ENCODE measurements at places on chromosomes 2 and 18.

DNA sequence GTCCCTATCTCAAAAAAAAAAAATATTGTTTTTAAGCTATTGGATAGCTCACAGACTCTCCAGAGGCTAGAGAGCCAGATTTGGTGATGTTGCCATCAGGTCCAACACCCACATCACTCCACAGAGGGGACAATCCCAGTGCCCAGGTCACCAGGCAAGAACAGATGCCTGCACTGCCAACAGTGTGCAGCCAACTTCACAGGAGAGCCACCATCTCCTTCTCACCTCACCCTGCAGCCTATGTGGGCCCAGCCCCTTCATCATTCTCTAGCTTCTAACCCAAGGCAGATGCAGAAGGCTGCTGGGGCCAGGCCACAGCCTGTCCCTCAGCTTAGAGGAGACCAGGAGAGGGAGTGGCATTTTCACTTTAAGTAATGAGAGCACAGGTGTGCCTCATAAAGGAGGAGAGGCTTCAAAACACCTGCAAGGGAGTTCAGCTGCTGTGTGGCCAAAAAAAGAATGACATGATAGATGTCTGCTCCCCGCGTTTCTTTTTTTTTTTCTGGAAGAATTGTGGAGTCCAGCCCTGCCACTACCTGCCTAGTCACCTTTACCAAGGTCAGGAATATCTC is 98.0 kb upstream of the ZSWIM2 start:
- DNase-seq: no peak

GRCh38 chr2:55090702-55091101 is 40.5 kb upstream of the RTN4 start:
- DNase-seq: peak; percentile 66

DNA sequence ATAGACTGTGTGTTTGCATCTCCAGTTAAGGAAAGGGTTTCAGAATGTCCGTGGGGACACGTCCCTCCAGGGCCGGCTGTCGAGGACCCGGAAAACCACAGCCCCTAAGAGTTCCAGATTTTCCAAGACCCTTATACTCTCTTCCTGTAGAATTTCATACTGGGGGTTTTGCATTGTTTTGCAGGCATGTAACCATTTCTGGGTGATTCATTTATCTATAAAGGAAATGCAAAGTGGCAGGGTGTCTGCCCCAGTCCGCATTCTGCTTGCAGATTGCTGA is 8.5 kb downstream of the SP9 start:
- no peak for DNase-seq

- DNase-seq: peak; percentile 68
Measured at GRCh38 chr2:120161190-120161589, 62.0 kb downstream of the TMEM185B start.

DNA sequence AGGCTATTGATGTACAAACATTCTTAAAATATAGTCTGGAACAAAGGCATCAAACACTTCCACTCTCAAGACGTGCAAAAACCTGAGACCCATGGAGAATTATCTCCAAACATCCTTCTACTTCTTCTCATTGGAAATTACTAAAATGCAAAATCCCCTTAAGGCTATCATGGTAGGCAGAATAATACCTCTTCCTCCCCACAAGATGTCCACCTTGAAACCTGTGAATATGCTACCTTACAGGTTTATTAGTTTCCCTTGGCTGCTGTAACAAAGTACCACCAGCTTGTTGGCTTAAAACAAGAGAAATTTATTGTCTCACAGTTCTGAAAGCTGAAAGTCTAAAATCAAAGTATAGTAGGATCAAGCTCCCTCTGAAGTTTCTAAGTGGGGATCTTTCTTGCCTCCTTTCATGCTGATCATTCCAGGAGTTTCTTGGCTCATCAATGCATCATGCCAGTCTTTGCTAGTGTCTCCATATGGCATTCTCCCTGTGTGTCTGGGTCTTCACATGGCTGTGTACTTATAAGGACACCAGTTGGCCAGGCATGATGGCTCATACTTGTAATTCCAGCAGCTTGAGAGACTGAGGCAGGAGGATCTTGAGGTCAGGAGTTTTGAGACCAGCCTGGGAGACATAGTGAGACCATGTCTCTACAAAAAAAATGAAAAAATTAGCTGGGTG is 163.7 kb upstream of the NCK2 start:
- DNase-seq: no peak

- no peak for DNase-seq
Measured at GRCh38 chr18:46411867-46412690, 244.9 kb downstream of the LOXHD1 start.

- no peak for DNase-seq
Measured at GRCh38 chr2:20217041-20217970, 7.6 kb downstream of the SDC1 start.

DNA sequence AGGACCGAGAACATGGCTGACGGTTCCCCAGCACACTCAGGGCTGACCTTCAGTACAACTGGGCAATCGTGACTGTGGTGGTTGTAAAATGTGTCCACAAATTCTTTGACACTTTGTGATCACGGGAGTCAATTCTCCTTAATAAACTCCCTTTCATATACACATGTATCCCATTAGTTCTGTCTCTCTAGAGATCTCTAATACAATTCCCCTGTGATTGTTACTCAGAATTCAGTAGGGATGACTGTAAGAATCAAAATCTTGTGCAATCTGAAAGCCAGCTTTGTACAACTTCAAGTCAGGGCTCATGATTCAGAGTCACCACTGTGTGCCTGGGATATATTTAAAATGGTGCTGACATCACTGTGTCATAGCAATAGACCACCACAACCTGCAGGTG is 89.5 kb upstream of the LMAN1 start:
- no peak for DNase-seq

DNA sequence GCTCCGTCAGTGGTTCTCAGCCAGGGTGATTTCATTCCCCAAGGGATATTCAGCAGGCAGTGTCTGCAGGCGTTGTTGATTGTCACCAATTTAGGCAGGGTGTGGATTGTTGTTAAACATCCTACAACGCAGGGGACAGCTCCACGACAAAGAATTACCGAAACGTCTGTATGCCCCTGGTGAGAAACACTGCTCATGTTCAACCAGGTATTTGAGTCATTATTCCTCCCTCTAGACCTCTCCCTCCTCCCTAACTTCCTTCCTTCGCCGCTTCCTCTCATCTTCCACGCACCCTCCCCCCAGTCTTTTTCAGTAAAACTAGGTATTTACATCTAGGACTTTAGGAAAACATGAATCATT is 50.8 kb downstream of the NCK2 start:
- DNase-seq: peak; percentile 57

DNA sequence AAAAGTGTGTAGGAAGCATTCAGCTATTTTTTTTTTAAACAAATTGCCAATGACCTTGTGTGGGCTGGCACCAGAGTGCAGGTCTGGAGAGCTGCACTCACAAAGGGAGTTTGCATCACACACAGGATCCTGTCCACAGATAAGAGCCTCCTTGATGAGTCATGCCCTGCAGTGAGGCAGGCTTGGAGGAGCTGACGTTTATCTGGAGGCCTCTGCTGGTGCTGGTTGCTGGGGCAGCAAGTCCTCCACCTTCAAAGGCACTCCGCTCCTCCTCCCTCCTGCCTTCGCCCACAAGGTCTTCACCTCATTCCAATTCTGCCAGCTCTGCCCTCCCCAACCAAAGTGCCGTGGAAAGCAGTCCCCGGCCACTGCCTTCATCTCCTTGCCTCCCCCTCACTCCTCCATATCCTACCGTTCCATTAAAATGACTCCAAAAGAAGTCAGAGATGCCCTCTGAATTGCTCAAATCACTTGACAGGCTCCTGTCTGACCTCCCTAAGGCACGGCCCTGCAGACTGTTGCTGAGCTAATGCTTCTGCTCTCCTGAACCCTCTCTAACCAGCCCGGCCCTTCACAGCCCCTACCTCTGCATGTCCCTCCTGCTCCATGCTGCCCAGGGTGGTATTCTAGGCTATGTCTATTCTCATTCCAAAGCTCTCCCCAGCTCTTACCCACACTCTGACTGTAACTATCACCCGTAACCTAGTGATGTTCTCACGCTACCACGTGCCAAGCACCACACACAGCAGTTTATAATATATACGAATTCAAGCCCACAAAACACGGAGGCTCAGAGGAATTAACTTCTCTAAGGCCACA is 30.9 kb downstream of the LONRF2 start:
- peak; percentile 97 for DNase-seq

- peak; percentile 87 for DNase-seq
Measured at GRCh38 chr2:54471221-54471711, 15.1 kb downstream of the SPTBN1 start.

- peak; percentile 16 for DNase-seq
Measured at GRCh38 chr2:41896186-41896846, 151.5 kb upstream of the PKDCC start.

- peak; percentile 81 for DNase-seq
Measured at GRCh38 chr2:45119038-45119437, 109.8 kb upstream of the SIX2 start.

DNA sequence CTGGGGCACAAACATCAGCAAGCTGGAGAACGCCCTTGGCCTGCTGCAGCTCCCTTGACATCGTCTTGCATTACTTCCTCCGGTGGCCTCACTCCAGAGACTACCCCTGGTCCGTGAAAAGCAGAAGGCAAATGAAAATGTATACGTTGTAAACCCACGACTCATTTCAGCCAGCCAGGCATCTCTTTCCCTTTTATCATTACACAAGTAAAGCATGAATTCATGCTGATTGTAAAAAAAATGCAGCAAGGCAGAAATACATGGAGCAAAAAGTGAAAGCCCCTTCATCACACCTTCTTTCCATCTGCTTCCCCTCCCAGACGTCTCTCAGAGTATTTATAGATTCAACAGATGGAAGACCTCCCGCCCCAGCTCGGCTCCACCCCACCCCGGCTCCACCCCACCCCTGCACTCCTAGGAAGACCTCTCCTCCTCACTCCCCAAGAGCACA is 41.6 kb upstream of the RALBP1 start:
- no peak for DNase-seq

DNA sequence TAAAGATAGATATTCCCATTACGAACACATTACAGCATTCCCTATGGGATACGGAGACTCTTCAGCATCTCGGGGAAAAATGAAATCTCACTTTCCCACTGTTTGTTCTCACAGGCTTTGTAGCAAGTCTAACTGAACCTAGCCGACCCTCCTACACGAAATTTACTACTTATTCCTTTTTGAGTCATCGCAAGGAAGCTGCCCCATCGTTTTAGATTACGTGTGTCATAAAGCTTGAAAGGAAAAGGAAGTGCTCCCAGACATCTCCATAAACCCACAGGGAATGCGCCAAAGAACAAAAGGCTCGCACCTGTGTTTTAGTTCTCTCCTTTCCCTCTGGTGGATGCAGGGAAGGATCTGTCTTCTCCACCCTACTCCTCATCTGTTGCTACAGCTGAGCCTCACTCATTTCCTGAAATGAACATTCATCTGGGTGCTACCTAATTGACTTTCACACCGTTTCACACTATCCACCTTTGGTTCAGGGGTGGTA is 76.2 kb upstream of the STK39 start:
- DNase-seq: peak; percentile 32

GRCh38 chr2:10439185-10439879 is 8.8 kb downstream of the ODC1 start:
- peak; percentile 46 for DNase-seq

DNA sequence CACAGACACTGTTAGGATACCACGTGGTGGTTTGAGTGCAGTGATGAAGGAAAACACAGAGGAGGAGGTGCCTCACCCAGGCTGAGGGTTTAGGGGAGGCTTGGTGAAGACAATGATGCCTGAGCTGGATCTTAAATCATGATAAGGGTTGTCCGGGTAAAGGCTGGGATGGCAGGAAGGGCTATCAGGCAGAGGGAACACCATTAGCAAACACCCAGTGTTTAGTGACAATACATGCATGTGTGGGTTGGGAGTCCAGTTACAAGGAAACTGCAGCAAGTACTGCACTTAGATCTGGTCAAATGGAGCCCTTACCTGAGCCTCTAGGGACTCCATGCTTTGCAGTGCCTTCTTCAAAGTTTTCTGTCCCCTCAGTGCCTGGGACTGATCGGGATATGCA is 79.8 kb upstream of the MBOAT2 start:
- DNase-seq: no peak

DNA sequence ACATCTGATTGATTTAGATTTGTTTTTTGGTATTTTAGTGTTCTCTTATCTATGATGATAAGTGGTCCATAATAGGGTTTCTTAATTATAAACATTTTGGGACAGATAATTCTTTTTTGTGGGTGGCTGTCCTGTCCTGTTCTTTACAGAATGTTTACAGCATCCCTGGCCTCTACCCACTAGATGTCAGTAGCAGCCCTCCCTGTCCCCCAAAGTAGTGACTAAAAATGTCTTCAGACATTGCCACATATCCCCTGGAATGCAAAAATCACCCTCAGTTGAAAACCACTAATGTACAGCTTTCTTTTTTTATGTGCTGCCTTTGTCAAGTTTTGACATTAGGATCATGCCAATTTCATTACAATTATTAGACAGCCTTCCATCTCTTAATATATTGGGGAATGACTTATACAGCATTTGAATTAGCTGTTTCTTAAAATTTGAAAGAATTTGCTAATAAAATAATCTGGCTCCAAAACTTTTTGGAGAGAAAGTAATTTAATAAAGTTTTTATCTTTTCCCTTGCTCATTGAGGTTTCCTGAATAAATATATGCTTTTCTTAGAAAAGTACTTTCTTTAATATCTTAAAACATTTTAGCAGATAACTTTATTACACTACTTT is 19.5 kb downstream of the WIPF1 start:
- peak; percentile 77 for DNase-seq

GRCh38 chr2:99571954-99572353 is 82.1 kb upstream of the REV1 start:
- DNase-seq: no peak

DNA sequence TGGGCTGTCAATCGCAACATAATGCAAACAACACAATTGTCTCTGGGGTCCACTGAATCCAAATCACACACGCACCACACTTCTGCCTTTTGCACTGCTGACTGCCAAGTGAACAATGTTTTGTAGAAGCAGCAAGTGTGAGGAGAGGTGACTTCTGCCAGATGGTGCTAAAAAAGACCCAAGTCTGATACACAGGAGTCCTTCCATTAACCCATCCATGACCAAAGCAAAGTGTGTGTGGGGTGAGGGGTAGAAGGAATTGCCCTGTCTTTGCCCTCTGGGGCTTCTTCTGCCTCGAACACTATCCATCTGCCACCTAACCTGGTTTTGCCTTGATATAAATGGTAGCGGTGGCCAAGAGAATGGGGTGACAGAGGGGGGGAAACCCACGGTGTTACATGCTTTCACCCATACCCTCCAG is 50.0 kb downstream of the C2orf42 start:
- no peak for DNase-seq

DNA sequence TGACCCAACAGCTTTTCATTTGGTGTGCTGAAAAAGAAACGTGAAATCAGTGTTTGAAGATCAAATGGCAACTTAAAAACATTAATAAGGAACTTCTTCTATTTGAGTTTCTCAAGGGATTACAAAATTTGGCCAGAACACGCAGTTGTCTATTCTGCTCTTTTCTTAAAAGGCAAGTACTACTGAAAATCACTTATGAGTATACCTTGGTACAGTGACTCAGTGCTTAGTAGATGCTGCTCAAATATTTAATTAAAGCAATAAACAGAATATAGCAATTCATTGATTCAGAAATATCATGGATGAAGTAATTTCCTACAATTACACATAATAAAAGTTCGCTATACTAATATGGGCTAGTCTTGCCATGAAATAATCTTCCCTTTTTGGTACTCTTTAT is 38.2 kb upstream of the MCM6 start:
- peak; percentile 15 for DNase-seq

GRCh38 chr18:79695856-79696850 is 16.6 kb downstream of the CTDP1 start:
- DNase-seq: no peak

Measured in cardiac fibroblast (primary cell).